CD8-positive, alpha-beta memory T cell (primary cell): ENCODE measurements at places on chromosomes 2 and 18. TPM values are rescaled to one million over a fixed set of nuclear protein-coding genes. Genes with fewer than 3 reads are reported as not detected.

Gene CRYBA2
- total RNA-seq, result not detected

DNA sequence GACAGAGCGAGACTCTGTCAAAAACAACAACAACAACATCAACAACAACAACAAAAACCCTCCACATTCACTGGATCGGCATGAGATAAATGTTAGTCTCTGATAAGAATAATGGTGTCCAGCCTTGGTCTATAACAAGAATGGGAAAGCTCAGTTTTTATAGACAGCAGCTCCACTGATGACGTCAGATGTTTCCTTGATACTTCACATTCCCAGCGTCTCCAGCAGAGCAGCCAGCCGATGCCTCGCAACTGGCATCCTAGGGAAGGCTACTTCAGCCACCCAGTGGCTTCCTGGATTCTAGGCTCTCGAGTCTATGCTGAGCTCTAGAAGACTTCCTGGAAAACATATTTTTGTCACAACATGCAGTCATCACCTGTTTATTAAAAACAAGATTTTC lies 271.4 kb upstream of the SMIM21 start:
- no peak overlapping the region for H3K27ac ChIP-seq
- H3K4me1 ChIP-seq, result no peaks in the 10 kb centered on the region
- no peak for DNase-seq
- no peaks in the 10 kb centered on the region for H3K36me3 ChIP-seq
- no peaks in the 10 kb centered on the region for H3K27me3 ChIP-seq

GRCh38 chr2:104804148-104804890 lies 49.6 kb upstream of the POU3F3 start:
- H3K4me1 ChIP-seq, result no peaks in the 10 kb centered on the region
- no peaks in the 10 kb centered on the region for H3K27me3 ChIP-seq
- H3K27ac ChIP-seq, result no peak overlapping the region
- no peak overlapping the region for H3K4me3 ChIP-seq
- no peaks in the 10 kb centered on the region for H3K36me3 ChIP-seq

DNA sequence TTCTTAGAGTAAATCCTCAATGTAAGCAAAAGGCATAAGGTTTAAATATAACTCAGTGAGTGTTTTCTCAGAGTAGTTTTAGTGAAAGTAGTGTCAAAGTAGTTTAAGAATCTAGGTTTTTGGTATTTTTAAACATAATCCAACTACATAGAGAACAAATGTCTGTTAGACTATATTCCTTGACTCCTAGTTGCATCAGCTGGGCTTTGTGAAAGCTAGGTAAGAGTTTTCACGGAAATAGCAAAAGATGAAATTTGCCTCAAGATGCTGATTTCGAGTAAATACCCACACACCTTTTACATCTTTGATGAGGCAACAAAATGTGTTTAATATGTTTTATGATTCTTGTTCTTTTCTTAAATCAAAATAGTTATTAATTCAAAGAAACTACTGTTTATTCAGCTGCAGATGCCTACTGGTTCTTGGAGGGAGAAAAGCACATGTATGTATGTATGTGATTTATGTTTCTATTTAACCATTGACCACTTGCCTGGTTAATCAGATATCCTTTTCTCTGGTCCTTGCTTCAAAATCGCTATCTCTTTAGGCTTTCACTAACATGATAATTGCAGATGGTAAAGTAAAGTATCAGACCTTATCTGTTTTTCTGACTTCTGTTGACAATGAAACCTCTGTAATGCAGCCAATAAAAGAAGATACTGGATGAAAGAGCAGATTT lies 117.4 kb upstream of the NOSTRIN start:
- no peak overlapping the region for H3K27ac ChIP-seq
- H3K4me3 ChIP-seq, result no peak overlapping the region
- no peak for DNase-seq
- H3K4me1 ChIP-seq, result no peaks in the 10 kb centered on the region
- H3K36me3 ChIP-seq, result no peaks in the 10 kb centered on the region

- no peaks in the 10 kb centered on the region for H3K27me3 ChIP-seq
- H3K4me3 ChIP-seq, result no peak overlapping the region
- no peaks in the 10 kb centered on the region for H3K4me1 ChIP-seq
- DNase-seq, result no peak
- no peak overlapping the region for H3K27ac ChIP-seq
- H3K36me3 ChIP-seq, result peaks cover 22% of the 10 kb centered on the region
These were observed 51.8 kb upstream of the AP1S3 start for GRCh38 chr2:223889229-223889628.
